Glomerular endothelial cell (primary cell): ENCODE measurements at places on chromosomes 4 and X. TPM values are rescaled to one million over a fixed set of nuclear protein-coding genes. Genes with fewer than 3 reads are reported as not detected.

DNA sequence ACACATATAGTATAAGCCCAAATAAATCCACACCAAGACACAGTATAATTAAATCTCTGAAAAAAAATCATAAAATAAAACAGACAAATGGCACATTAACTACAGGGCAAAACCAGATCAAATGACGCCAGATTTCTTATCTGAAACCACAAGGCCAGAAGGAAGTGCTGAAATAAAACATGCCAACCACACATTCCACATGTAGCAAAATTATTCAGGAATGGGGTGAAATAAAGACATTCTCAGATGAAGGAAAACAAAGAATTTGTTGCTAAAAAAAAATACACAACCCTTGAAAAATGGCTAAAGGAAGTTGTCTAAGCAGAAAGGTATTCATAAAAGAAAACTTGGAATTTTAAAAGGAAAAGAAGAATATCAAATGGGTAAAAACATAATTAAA is 4.5 kb upstream of the DCAF12L1 start:
- DNase-seq = no peak

GRCh38 chr4:99825272-99825671 is 8.6 kb downstream of the DAPP1 start:
- DNase-seq = no peak

GRCh38 chrX:46180258-46180687 is 364.9 kb downstream of the ZNF674 start:
- DNase-seq = no peak

- DNase-seq = peak; percentile 37
Observed at GRCh38 chr4:90419124-90419711, 292.0 kb downstream of the CCSER1 start.

FAM241A gene
- 14.6 and 15.7 TPM in 2 replicates for total RNA-seq

NAP1L3 gene
- total RNA-seq = 0.82 and 0.87 TPM in 2 replicates

DNA sequence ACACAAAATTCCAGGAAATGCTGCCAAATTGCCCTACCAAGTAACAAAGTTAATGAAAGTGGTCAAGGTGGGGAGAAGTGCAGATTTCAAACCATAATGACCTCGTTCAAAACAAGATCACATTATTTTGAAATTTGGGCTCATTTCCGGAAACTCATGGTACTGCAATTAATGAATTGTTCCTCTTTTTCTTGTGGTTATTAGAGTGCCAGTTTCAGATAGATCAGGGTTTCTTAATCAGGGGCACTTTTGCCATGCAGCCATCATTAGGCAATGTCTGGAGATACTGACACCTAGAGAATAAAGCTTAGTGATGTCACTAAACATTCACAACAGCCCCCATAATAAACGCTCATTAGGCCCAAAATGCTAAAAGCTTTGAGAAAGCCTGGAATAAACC is 381.5 kb upstream of the GALNT7 start:
- DNase-seq = no peak

DNA sequence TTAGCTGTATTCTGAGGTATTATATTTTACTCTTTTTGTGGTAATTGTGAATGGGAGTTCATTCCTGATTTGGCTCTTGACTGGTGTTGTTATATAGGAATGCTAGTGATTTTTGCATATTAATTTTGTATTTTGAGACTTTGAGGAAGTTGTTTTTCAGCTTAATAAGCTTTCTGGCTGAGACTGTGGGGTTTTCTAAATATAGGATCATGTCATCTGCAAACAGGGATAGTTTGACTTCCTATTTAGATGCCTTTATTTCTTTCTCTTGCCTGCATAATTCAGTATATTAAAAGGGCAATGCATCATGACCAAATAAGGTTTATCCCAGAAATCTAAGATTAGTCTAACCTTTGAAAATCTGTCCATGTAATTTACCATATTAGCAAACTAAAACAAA is 44.7 kb upstream of the EPGN start:
- DNase-seq = no peak

DNA sequence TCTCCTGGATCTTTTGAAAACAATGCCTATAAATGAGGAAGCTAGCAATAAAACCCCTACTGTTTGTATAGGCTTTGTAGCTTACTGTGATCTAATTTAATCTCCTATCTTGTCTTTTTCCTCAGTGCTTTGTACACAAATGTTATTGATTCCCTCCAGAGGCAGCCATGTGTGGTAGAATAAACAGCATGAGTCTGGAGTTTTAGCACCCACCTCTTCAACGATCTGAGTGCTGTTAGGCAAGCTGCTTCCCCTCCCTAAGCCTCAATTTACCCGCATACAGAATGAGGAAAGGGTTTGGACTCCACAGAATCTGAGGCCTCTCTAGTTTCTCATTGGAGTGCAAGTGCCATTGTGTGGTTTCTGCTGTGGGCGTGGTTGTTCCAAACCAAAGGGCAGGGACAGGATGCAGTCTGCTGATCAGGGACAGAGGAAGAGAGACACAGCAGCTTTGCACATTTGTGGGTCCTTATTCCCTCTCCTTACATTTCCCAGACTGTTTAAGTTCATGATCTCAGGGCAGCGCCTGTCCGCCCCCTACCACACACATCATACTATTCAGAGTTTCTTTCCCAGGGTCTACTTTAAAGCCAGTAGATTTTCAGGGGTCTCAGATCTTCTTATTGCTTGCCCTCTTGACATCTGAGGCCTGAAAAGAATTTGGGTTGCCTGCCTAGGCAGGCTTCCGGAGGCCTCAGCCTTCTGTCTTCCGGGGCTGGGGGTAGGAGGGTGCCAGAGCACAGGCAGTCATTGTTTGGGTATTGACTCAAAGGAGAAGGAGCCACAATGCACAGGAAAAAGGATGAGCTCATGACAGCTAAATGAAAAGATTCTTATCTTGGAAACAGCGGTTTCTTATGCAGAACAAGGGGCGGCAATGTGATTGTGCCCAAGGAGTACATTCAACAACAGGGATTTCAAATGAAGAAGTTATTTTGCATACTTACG is 114.9 kb upstream of the TEX13D start:
- DNase-seq = no peak

DNA sequence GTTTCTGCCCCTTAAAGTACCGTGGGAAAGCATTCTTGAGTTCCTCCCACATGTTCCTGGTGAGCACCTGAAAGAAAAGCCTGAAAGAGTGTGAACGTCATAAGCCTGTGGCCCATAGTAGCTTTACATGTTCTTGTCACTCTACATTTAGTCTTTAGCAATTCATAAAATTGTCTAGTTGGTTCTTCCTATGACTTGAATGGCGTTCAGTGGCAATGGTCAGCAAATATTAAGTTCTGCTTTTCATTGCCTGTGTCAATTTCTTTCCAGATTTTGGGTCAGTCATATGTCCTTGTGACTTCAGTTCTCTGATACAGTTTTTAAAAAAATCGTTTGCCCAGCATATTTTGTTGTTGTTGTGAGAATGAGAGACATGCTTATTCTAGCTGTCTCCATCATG is 650.0 kb upstream of the BOD1L1 start:
- DNase-seq = no peak

PDLIM3 gene
- total RNA-seq = 11.4 and 36.2 TPM in 2 replicates

DNA sequence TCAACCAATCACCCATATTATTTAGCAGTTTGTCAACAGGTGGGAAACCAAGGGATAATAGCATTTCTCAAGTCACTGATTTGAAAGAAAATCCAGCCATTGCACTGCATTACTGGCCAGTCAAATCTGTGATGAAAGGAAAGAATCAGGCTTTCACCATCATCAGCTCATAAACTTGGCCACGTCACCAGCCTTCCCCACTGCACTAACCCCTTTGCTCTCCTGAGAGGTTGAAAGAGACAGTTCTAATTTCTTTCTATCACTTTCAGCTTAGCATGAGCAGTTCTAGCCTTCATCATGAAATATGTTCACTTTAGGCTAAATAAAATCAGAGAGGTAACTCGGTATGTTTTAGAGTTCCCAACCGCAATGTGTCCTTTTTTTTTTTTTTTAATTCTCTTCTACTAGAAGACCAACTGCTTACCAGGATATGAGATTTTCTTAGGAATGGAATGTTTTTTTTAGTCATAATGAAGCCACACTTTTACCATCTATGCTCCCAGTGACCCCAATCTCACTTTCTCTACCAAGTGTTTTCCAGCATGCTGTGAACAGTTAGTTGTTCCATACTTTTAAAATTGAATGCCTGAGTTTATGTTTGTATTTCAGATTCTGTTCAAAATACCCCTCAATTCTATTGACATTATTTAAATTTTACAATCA is 55.7 kb upstream of the SLC7A11 start:
- no peak for DNase-seq

GRCh38 chrX:149799938-149800337 is 18.2 kb downstream of the MAGEA9 start:
- DNase-seq = no peak

DNA sequence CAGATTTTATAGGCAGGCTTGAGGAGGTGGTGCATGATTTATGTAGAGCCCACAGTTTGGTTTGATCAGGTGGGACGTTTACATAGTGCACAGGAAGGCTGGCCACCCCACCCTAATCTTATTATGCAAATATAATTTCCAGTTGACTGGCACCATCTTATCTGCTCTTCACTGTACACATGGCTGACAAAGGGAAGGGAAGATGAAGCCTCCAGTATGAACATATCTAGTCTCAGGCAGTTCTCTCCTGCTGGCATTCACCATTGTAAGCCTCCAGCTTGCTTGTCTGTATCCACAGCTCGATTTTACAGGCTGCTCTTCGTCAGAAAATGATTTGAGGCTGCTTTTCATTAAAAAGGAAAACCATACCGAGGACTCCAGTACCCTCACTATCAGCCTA is 278.3 kb downstream of the TECRL start:
- no peak for DNase-seq

DNA sequence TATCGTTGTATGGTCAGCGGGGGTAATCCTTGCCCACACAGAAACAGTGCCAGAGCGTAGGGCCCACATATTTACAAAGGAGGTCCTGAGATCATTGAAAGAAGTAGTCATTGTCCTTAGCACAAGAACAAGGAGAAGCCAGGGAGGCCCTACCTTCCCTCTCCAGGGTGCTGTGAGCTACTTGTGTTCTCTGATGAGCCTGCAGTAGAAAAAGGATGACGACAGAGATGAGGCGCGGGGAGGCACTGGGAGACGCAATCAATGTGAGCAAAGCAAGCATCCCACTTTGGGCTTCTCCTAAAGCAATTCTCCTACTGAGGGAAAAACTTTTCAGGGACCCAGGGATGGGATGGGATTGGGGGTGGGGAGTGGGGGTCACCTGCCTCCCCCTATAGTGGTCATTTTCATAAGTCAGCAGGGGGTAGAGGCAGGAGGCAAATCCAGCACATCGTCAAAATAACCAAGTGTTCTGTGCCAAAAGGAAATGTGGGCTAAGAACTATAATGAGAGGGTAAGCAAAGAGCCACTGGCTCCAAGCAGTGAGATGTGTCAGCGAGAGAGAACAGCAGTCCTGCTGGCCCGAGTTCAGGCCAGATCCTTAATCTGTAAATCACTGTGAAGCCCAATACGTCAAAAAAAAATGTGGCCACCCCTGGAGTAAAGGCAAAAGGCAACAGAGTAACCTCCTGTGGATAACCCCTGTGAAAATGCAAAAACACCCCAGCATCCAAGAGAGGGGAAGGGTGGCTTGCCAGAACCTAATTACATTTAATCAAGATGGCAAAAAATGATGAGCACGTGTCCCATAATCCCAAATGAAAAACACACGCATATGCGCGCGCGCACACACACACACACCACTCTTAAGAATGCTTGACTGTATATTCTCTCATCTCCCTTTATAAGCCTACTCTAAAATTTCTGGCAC is 136.6 kb upstream of the HHIP start:
- no peak for DNase-seq

GRCh38 chr4:99078931-99079624 is 9.5 kb downstream of the ADH5 start:
- DNase-seq = no peak

- no peak for DNase-seq
Observed at GRCh38 chrX:113651306-113651705, 810.7 kb upstream of the AMOT start.

DNA sequence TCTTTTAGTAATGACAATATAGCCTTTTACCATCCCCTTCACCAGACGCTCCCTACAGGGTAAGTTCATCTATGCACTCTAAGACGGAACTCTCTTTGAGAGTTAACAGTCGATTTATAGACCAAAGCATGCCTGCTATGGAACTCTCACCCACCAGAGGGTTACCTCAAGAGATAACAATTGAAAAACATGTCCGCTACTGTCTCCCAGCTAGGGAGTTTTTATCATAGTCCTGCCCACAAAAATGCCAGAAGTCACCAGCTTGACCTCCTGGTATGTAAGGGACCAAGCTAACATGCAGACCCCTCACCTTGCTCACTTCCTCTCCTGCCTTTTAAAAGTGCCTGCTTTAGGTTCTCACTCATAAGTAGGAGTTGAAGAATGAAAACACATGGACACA is 16.7 kb upstream of the YTHDC1 start:
- no peak for DNase-seq

GRCh38 chrX:95318882-95319281 is 1365.8 kb upstream of the DIAPH2 start:
- DNase-seq = no peak

AMELX gene
- not detected in 2 replicates for total RNA-seq

DNA sequence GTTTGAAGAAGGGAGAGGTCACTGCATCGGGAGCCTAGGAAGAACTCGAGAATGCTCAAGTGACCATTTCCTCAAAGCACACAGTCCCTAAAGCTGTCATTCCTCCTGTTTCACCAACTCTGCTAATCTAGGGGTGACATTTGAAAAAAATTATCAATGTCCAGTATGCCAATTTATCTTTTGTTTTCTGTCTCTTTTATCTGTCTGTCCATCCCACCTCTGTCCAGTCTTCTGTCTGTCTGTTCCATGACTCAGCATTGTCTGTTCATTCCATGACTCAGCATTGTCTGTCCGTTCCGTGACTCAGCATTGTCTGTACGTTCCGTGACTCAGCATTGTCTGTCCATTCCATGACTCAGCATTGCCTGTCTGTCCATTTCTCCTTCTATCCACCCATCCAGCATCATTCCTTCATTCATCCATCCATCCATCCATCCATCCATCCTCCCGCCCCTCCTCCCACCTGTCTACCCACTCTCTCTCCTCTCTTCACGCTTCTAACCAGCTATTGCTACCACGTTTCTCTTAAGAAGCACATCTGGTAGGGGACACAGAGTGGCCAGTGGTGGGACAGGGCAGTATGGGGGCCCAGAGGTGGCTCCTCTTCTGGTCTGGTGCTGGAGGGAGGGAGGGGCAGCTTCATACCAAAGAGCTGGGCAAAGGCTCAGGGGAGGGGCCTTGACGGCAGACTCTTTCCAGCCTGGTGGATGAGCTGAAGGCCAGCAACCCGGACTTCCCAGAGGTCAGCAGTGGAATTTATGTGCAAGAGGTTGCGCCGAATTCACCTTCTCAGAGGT is 34.1 kb downstream of the HTRA3 start:
- DNase-seq = peak; percentile 50
